ENCODE measurements at places on chromosomes 11 and 22.

GRCh38 chr11:77303328-77303727 is 1.8 kb upstream of the GDPD4 start:
- DNase-seq = no peak

DNA sequence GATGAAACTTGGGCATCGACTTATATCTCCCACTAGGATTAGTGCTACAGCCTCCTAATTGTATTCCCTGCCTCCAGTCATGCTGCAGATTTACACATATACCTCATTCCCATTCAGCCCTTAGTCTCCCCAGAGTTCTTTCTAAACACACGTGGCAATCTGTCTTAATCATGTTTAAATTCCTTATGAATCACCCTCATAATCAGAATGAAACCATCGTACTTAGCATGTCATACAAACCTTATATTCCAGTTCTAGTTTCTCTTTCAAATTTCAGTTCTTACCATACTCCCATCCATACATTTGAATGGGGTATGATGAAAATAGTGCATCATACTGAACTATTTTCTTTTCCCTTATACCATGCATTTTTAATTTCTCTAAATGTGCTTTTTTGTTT is 6.0 kb upstream of the OR10A2 start:
- DNase-seq = no peak

- peak; percentile 34 for DNase-seq
Measured at GRCh38 chr11:131064373-131064991, 148.2 kb upstream of the SNX19 start.

GRCh38 chr11:43931717-43932039 is 10.8 kb upstream of the C11orf96 start:
- DNase-seq = no peak
